Stimulated activated CD4-positive, alpha-beta T cell treated with anti-CD3 and anti-CD28 coated beads, TNF-alpha, amount 100 ng/mL, for 24 hours (primary cell): ENCODE measurements at places on chromosomes 3 and 15.

GRCh38 chr15:70576276-70576675 is 187.1 kb downstream of the UACA start:
- DNase-seq = no peak

GRCh38 chr3:189186101-189186500 is 14.3 kb downstream of the TPRG1 start:
- no peak for DNase-seq

DNA sequence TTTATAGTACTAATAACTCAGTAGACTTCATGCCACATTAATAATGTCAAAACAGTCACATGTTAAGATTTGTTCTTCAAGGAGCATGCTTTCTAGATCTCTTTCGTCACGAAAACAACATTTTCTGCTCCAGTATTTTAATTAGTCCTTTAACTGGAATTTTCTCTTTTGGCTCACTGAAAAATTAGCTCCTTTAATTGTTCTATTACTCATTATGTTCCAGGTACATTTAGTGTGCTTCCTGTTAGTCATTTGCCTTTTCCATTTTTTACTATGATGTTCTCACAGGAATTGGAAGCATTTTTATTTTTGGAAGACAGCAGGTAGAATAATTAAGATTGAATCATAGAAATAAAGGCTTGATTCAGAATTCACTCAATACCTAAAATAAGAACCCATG is 111.2 kb downstream of the SLC9A9 start:
- no peak for DNase-seq

GRCh38 chr15:78445875-78446274 is 7.9 kb downstream of the IREB2 start:
- DNase-seq = no peak

GRCh38 chr3:60017631-60018030 is 967.8 kb upstream of the CFAP20DC start:
- peak; percentile 48 for DNase-seq
